ENCODE measurements at places on chromosomes 7 and 10. TPM values are rescaled to one million over a fixed set of nuclear protein-coding genes. Genes with fewer than 3 reads are reported as not detected.

The ACSM6 gene
- polyA plus RNA-seq, result 0.23 TPM

The ERV3-1 gene
- polyA plus RNA-seq, result 58.8 TPM

The KCTD7 gene
- 23.1 TPM for polyA plus RNA-seq

The C10orf143 gene
- 6.9 TPM for polyA plus RNA-seq

The FOXI2 gene
- polyA plus RNA-seq, result 2.0 TPM

The EPDR1 gene
- polyA plus RNA-seq, result 19.8 TPM

The PNLIPRP3 gene
- polyA plus RNA-seq, result not detected

The UTF1 gene
- 0.19 TPM for polyA plus RNA-seq

The TMEM225B gene
- 2.8 TPM for polyA plus RNA-seq

The SPDYE11 gene
- polyA plus RNA-seq, result 1.2 TPM

The FAM25C gene
- not detected for polyA plus RNA-seq

The NME8 gene
- 0.11 TPM for polyA plus RNA-seq

The CTAGE15 gene
- 1.6 TPM for polyA plus RNA-seq

The PGAM2 gene
- 3.4 TPM for polyA plus RNA-seq

DNA sequence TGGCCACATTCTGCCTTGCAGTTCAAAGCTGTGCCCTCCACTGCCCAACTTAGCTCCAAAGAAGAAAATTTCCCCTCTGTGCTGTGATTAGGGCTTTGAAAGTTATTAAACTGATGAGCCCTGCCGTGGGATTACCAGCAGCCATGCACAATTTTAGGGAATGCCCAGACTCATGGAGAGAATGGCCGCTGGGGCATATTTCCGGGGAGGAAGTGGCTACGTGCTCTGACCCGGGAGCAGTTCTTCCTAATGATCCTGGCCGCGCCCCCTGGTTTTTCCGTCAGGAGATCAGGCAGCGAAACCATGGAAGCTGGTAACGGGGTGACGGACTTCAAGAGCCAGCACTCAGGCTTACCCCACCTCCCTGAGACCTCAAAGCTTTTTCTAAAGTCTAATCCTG, 365.5 kb upstream of the PFKP start:
- no peak for DNase-seq

DNA sequence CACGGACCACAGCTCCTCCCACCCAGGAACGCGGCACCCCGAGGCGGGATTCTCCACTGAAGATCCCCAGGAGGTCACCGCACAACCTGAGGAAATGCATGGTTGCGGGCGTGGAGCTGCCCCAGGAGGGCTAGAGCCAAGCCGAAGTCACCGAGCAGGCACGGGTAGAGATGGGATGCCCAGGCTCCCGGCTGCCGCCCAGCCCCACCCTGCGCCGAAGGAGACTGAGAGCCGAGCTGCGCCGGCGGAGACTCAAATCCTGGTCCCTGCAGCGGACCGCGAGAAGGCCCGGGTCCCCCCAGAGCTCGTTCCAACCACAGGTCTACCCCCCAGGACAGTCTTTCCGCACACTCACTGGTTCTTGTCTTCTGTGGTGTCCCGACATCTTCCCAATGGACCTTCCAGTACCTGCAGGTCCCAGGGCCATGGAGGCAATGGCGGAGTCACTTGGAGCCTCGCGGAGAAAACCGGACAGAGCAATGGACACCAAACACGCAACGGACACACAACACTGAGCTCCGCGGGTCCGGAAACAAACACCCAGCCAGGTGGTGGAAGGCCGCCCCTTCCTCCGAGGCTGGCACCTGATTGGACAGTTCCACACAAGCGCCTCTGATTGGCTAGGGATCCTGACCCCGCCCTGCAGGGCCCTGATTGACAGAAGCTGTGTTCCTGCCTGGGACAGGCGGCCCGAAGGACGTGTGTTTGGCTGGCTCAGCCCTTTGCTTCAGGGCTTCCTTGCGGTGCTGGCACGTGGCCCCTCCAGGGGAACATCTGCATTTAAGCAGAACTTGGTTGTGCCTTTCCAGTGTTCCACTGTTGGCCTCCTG, 331.9 kb upstream of the NUPR2 start:
- no peak for DNase-seq

GRCh38 chr10:70765794-70766594, 19.2 kb downstream of the TBATA start:
- no peak for DNase-seq

DNA sequence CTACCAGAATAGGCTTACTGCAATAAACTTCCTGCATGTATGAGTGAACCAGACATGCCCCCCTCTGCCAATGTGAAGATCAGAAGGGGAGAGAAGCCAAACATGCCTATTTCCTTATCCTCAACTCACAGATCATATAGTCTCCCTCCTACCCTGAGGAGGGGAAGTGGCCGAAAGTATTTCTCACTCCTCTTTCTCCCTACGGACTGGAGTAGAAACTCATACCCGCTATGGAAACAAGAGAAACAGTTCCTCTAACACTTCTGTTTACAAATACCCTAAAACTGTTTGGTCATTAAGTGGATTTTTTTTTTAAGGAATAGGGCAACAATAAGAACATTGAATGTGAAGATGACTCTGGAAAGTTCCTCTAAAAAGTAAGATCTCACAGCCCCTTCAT, 31.4 kb downstream of the CCNJ start:
- no peak for DNase-seq

GRCh38 chr10:3801558-3802192, 16.7 kb upstream of the KLF6 start:
- no peak for DNase-seq

DNA sequence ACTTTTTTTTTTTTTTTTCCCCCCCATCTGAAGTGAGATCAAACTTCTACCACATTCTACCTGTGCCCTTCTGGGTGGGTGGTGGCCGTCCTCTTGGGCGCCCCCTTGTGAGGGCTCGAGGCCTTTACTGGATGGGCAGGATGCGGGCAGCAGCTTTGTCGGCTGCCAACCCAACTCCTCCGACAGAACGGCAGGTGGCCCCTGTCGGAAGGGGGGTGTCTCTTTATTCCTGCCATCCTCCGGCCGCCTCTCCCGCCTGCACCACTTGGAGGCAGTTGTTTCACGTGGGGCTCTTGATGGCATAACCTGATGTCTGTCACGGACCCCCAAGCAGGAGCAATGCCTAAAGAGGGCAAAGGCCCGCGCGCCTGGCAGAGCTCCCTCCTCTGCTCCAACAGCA, 31.0 kb downstream of the AMZ1 start:
- no peak for DNase-seq

DNA sequence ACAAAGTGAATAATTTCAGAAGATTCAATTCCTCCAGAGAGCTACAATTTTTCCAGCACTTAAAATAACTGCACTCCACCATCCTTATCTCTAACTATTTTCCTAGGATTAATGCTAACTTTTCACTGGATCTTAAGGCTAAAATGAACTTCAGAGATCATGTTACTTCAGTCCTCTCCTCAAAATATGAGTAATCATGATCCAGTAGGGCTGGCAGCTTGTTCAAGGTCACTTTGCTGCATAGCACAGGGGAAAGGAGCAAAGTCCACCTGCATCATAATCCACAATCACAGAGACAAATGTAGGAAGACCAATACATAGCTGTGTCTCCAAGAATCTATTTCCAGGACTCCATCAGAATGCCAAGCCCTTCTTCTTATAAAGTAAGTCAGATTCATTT, 150.3 kb downstream of the LRRTM3 start:
- no peak for DNase-seq

DNA sequence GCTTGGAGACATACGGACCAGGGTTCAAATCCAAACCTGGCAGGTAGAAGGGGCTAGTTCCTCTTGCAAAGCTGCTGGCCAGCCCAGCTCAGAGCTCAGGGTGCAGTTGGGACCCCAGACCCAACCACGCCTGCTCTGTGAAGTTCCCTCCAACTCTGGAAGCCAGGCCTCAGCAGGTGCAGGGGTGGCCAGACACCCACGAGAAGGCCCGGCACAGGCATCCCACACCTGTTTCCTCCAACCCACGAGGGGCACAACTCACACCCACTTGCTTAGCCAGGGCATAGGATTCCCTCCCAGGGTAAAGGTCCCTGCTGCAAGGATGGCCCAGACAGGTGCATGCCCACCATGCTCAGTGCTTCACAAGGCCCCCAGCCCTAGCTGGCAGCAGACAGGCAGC, 262.4 kb downstream of the GRID1 start:
- DNase-seq, result no peak

- no peak for DNase-seq
Measured at GRCh38 chr7:106644999-106645398, 16.0 kb downstream of the CCDC71L start.

DNA sequence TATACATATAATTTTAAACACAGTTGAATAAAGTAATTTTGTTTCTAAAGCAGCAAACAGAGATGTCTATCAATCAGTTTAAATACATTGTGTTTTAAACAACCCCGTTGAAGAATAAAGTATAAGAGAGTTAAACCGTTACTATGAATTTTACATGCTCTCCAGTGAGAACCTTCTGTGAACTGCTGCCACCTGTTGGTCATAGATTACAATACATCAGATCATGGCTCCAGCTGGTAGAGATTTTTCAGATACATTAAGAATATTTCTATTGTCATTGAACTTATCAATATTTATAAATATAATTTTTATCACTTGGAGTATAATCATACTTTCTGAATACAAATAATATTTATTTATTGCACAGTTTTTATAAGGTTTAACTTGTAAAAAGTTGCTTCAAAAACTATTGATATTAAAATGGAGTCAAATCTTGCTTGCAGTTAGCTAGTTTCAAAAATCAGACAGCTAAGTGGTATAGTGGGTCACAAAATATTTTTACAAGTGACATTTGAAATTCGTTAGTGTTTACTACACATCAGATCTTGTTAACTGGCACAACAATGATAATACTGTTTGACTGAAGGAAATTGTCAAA, 561.2 kb upstream of the PHF14 start:
- peak; percentile 43 for DNase-seq

GRCh38 chr10:35126062-35126529, 550 bp upstream of the CREM start:
- no peak for DNase-seq

GRCh38 chr10:70462349-70462984, 16.1 kb upstream of the PALD1 start:
- DNase-seq, result no peak

Data from renal pelvis (tissue), 12 donors.